Fibroblast of the conjunctiva (primary cell): ENCODE measurements at places on chromosomes 11 and 22.

DNA sequence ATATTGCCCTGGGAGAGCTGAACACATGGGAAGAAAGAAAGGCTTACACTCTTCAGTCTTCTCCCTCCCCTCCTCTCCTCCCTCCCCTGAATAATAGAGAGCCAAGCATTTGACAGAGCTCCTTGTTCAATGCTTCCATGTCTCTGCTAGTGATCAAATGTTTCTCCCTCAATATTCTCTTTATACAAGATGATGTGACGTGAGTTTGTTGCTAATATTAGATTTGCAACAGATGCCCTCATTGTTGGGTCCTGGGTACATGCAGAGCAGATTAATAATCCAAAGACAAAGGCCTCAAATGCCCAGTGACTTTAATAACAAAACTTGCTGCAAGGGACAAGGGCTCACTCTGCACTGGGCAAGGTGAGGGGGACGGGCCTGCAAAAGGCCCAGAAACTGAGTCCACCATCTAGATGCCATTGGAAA is 7.1 kb upstream of the ENDOD1 start:
- DNase-seq, result no peak

DNA sequence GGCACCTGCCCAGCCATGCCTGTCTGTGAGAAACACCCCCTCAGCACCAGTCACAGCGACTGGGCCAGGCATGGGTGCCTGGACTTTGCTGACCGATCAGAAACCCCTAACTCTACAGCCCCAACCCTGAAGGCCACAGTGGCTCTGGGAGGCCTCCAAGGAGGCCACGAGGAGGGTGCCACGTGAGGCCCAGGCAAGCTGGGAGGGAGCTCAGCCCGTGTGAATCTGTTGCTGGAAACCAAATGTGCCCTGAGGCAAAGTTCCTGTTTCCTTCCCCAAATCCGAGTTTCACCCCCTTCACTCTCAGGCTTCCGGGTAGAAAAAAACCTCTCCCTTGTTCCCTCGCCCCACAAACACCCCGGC is 1.3 kb downstream of the UNC93B1 start:
- no peak for DNase-seq

DNA sequence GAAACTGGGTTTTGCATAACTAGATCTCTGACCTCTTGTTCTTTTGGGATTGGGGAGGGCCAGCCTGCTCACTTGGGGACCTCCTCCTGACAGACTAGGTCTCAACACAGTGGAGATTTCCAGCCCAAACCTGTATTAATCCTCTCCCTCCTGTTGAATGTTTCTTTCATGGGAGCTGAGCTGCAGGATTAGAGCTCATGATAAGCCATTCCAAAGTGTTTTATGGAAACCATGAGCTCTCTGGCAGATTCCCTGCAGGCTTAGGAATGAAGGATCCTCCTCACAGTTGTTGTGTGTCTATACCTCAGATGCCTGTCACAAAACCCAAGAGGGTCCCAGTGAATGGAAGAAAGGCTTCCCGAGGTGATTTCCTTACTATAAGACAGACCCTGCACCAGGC is 248.4 kb upstream of the B3GAT1 start:
- DNase-seq, result no peak

DNA sequence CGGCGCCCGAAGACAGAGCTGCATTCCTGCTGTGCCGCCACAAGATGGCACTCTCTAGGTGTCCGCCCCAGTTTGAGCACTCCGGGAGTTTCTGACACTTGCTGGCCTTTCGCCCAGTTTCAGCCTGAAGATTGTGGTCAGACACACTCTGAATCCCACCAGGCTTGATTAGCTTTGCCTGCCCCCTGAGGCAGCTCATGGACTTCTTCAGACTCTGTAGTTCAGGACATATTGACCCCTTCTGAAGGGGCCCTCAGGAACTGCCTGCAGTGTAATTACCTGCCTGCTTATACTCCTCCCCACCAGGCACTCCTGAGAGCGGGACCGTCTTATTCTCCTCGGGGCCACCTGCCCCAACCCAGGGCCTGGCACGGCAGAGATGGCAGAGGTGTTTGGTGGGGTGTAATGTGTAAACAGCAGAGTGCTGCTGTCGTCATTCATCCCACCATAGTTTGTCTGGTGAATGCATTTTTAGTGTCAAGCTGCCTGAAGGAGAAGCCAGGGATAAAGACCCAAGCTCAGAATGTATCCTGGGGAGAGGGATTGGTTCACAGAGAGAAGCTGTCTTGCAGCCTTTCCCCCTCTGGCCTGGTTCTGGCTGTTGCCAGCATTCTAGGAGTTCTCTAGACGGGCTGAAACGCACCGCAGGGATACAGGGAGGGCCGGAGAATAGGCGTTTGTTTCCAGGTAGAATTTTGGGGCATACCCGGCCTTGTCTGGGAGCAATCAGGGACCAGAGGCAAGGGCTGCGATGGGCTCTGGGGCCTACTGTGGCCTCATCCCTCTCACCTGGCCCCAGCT is 46.4 kb downstream of the EIF3F start:
- DNase-seq, result peak; percentile 80

GRCh38 chr11:113663567-113663966 is 42.5 kb downstream of the TMPRSS5 start:
- no peak for DNase-seq

DNA sequence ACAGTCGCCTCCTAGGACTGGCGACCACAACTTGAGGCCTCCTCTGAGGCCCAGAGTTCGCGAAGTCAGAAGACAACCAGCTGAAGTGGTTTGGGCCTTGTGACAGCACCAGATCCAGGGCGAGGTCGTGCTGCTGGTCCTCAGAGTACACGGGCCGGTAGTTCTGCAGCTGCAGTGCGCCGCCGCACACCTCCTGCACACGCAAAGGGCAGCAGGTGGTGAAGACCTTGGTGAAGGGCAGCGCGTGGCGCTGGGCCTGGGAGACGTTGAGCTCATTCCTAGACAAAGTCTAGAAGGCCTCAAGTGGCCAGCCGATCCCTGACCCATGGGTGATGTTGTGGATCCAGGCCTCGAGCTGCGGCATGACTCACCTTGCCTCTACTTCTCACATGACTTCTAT is 18.2 kb downstream of the CD3E start:
- DNase-seq, result no peak

- no peak for DNase-seq
These were observed 63.9 kb downstream of the ARFGAP3 start for GRCh38 chr22:42792909-42793847.

GRCh38 chr11:97280347-97280746 is 890.5 kb downstream of the JRKL start:
- no peak for DNase-seq

- DNase-seq, result no peak
These were observed 44.5 kb downstream of the SOX6 start for GRCh38 chr11:16311831-16312230.

- DNase-seq, result peak; percentile 93
These were observed 38.8 kb upstream of the POU2AF1 start for GRCh38 chr11:111417766-111418435.

DNA sequence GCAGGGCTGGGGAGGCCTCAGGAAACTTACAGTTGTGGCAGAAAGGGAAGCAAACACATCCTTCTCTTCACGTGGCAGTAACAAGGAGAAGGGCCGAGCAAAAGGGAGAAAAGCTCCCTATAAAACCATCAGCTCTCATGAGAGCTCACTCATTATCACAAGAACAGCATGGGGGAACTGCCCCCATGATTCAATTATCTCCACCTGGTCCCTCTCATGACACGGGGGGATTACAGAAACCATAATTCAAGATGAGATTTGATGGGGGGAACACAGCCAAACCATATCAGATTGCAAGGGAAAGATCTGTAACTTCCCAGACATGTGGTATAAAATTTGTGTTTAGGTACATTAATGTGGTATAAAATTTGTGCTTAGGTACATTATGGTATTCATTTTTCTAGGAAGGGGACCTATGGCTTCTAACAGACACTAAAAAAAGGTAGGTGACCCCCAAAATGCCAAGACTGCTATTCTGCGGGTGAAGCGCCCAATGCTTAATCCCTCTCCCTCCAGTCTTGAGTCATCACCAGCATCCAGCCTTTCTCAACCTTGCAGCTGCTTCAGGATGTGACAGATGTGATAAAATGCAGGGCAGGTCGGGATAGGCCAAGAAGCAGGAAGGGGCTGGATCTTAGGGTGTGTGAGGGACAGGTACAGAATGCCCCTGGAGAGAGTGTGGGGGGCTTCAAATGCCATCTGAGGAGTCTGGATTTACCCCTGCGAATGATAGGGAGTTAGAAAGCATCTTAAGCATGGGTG is 57.7 kb upstream of the AMPD3 start:
- DNase-seq, result no peak

DNA sequence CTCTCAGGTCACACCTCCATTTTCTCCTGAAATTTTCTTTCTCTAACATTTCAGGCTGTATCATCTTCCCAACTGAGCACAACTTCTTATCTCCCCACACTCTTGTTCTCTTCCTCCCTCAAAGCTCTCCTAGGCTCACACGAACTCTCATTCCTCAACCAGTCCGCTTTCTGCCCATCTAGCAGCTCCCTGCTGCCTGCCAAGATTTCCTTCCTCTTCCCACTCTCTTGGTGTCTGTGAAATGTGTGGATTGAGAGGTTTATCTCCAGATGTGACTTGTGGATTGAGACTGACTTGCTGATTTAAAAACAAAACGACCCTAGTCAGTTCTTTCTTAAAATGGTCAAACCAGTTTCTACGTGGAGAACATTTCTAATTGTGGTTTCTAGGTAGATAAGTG is 106.3 kb downstream of the MTNR1B start:
- DNase-seq, result no peak

DNA sequence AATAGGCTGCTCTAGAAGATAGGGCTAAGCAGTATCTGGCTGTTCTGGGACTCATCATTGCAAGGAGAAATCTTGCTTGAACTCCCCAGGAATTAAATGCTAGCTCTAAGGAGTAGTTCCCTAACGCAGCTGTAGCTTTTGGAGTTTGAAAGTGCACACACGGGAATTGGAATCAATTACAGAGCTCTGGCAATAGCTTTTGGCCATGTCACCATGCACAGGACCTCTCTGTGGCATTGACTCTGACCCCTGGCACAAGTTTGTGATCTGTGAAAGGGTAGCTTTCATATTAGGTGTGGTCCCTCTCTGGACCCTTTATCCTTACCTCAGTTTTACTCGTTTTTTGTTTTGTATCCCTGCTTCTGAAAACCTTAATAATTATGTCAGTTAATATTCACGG is 121.6 kb downstream of the FAT3 start:
- DNase-seq, result no peak

DNA sequence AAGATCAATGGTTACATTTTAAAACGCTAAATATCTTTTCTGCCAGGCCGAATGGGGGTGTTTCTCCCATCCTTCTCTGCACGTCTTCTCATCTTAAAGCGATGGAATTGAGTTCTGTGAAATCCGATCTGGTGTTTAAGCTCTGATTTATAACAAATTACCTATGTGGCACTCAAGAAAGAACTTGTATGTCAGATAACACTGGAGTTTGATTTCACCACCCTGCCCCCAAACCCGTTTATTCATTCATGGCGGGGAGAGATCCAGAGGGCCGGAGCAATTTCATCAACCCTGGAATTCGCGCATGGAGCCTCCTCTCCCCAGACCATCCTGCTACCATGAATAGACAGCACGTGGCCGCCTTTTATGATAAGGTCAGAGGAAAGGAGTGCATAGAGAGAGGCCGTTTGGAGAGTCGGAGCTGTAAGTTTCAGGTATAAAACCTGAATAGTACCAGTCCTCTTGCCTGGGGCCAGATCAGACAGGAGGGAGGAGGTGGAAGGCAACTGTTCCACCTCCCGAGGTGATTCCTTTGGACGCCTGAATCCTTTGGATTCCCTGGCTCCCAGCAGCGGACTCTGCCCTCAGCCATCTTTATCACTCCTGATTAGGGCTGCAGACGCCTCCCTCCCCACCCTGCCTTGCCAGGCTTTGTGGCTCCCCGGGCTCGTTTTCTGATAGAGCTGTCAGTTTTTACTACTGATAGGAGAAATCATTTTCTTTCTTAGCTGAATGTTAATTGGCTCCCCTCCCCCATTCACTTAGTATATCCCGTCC is 27.3 kb upstream of the NFAM1 start:
- no peak for DNase-seq

DNA sequence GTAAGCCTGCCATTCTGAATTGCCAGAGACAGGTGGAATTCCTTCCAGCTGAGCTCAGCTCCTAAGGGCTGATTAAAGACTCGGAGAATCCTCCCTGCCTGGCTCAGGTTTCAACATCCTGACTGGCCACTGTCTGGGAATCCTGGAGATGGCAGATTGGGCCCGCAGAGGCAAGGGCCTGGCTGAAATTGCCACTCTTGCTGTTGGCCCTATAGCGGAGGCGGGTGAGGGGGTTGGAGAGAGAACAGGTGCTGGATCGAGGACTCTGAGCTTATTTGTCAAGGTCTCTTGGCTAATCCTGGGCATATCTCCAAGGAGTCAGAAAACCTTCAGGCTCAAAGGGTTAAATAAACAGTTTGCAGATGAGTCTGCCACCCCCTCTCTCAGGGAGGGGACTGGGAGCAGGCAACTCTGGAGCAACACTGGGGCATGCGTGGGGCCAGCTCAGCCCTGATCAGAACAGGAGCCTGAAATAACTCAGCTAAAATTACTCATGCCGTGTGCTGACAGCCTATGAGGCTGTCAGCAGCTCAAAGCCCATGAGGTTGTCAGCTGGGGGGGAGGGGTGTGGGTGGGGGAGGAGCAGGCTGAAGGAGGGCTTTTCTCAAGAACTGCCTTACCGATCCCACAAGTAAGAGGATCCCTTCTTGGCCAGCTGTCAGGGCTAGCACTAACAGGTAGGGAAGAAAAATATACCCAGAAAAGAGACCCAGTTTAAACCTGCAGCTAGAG is 14.7 kb upstream of the MFRP start:
- peak; percentile 78 for DNase-seq

DNA sequence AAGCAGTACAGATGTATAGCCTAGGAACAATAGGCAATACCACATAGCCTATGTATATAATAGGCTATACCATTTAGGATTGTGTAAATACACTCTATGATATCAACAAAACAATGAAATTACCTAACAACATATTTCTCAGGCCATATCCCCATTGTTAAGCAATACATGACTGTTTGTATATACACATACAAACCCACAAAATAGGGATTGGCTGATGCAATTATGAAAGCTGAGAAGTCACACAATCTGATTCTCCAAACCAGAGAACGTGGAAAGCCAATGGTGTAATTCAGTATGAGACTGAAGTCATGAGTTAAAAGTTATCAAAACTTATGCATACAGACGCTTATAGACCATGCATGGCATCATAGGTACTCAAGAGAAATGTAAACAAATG is 700.1 kb upstream of the RAG2 start:
- DNase-seq, result no peak

DNA sequence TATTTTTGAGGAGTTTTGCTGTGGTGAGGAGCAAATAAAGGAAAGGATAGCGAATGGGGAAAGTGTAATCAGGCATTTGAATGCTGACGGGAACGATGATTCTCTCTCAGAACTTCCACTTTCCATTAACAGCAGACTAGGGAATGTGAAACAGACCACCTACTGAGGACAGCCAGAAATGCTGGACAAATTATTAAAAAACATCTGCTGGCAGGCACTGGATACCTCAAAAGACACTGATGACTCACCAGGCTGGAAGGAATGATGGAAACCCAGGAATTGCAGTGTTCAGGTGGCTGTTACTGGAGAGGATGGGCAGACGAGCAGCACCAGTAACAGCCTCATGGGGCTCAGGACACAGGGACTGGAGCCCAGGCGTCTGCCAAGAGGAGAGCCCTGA is 33.4 kb downstream of the PLA2G6 start:
- DNase-seq, result no peak
